ENCODE measurements at places on chromosomes 1 and 21.

GRCh38 chr1:118186026-118186425 is 998 bp upstream of the SPAG17 start:
- DNase-seq = no peak

DNA sequence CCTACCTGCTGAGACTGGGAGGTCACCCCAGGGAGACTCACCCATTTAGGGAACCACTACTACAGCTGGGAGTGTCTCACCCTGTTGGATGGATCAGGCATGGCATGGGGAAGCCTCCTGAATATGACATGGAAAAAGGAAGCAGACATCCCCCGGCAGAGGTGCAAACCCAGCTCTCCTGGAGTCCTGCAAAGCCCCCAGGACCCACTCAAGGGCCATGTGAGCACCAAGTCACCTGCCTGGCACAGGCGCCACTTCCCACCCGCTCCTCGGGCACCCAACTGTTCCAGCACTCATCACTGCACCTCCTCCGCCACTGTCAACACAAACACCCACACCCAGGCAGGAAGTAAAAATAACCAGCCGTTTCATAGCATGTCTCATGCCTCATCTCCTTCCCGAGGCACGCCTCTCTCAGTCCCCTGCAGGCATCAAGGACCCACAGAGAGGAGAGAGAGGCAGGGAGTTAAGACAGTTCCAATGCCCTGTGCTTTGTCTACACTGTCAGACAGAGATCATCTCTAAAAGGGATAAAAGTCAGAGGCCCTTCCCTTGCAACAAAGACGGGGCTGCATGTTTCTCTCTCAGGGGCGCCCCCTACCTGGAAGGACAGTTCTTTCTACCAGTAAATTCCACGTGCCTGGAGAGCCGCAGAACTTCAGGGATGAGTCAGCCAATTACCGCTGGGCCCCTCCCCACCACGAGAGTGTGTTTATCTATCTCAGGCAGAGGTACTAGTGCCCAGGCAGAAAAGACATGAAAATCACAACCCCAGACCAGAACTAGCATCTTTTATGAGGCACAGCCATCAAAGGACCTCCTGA is 150.1 kb upstream of the SOD1 start:
- peak; percentile 17 for DNase-seq

GRCh38 chr1:67142931-67143330 is 8.2 kb upstream of the C1orf141 start:
- no peak for DNase-seq

DNA sequence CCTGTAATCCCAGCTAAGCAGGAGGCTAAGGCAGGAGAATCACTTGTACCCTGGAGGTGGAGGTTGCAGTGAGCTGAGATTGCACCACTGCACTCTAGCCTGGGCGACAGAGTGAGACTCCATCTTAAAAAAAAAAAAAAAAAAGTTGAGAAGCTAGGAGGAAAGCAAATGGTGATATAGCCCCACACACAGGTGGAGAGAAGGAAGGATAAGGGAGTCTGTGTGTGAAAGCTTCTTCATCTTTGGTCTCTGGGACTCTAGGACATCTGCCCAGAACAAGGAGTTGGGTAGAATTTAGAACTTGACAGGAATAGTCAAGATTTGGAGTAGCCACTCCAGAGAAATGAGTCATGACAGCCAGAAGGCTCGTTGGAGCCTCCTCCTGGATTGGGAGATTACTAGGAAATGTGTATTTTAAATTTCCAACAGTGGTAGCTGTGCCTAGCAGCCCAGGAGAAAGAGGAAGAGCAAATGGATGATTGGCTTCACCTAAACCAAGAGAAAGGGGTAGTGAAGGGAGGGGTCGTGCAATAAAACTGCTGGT is 19.9 kb downstream of the NPL start:
- DNase-seq = no peak

DNA sequence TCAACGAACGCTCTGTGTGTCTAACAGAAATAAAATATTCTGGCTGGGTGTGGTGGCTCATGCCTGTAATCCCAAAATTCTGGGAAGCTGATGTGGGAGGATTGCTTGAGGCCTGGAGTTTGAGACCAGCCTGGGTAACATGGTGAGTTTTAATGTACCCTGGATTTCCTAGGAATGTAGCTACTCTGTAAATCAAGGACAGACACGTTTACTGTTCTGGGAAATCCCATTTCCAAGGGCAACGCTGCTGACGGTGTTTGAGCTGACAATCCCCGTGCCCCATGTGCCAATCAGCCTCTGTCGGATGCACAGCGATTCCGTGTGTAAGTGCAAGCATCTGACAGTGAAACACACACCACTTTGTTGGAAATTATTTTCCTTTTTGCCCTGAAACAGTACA is 8.0 kb downstream of the CORT start:
- DNase-seq = no peak

- DNase-seq = no peak
Measured at GRCh38 chr1:231408528-231409094, 13.5 kb downstream of the EGLN1 start.

DNA sequence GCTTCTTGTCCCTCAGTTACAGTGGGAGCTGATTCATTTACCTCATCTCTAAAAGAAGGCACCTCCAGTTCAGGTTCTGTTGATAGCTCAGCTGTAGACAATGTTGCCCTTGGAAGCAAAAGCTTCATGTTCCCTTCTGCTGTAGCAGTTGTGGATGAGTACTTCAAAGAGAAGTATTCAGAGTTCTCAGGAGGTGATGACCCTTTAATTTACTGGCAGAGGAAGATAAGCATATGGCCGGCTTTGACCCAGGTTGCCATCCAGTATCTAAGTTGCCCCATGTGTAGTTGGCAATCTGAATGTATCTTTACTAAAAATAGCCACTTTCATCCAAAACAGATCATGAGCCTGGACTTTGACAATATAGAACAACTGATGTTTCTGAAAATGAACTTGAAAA is 4.5 kb downstream of the ZBED6 start:
- no peak for DNase-seq

DNA sequence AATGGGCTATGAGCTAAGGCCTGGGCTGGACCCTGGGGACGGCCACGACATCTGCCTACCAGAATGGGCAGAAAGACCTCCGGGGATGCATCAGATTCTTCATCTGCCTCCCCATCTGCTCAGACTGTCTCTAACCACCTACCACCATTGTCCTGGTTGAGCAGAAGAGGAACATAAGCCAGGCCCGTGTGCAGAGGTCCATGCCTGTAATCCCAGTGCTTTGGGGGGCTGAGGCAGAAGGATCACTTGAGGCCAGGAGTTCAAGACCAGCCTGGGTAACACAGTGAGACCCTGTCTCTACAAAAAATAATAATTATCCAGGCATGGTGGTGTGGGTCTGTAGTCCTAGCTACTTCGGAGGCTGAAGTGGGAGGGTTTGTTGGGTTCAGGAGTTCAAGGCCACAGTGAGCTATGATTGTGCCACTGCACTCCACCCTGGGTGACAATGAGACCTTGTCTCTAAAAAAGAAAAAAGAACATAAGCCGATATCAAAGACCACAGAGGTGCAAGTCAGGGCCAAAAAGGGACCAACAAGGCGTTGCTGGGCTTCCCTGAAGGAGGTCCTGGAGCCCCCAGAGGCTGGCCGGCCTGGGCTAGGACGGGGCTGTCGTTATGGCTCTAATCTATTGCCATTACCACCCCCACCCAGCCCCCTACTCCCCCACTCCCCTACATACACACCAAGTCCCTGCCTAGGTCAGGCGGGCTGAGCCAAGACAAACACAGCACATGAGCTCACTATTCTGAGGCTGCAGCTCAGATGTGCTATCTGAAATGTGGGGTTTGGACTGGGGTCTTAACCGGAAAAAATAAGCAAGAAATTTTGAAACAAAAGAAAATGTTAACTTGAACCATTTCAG is 239.2 kb upstream of the RAB4A start:
- no peak for DNase-seq

GRCh38 chr1:17045634-17046333 is 8.0 kb downstream of the SDHB start:
- peak; percentile 33 for DNase-seq

- DNase-seq = no peak
Measured at GRCh38 chr1:241715435-241715834, 63.4 kb downstream of the WDR64 start.

- peak; percentile 79 for DNase-seq
Measured at GRCh38 chr1:150560576-150561253, 11.5 kb downstream of the ADAMTSL4 start.

DNA sequence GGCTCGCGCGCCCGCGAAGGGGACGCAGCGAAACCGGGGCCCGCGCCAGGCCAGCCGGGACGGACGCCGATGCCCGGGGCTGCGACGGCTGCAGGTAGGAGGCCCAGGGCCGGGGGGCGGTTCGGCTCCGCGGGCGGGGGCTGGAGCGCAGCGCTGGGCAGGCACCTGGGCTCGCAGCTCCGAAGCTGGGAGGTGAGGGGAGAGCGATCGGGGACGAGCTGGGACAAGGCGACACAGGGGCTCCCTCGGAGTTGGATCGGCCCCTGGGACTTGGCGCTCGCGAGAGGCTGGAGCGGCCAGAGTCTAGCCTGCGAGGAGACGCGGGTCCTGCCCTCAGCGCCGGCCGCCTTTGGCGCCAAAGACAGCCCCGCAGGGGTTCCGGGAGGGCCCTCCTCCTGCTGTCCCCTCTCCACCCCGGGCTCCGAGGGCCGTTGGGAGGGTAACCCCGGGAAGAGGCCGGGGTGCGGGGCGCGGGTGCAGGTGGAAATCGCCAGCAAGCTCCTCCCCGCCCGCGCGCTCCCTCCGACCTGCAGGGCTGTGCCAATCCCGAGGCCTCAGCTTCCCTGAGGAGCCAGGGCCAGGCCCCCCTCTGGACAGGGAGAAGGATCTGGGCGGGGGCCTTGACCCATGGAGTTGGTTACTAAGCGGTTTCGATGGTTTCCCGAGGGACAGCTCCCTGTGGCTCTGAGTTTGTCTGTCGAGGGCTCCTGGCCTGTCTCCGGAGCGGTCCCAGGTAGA is 401 bp downstream of the TP73 start:
- peak; percentile 66 for DNase-seq

- no peak for DNase-seq
Measured at GRCh38 chr1:28194326-28195035, 18.0 kb upstream of the PTAFR start.

- no peak for DNase-seq
Measured at GRCh38 chr1:77056525-77056924, 162.7 kb downstream of the PIGK start.

DNA sequence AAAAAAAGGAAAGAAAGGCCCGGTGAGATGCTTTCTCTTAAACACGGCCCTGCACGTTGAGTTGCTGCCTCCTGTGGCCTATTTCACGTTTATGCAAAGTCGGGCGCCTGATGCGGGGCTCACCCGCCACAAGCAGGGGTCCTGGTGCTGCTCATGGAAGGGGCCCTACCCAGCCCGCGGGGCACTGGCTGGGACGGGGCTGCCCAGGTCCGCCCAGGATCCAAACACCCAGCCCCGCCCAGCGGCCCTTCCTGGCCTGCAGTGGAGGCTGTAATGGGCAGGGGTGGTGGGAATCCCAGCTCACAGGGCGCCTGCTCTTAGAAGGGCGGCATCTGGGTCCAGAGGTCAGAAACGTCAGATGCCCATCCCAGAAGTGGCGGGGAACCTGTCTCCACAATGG is 1.6 kb downstream of the COL6A2 start:
- peak; percentile 46 for DNase-seq

- DNase-seq = no peak
Measured at GRCh38 chr1:240031009-240031408, 60.7 kb upstream of the FMN2 start.

- DNase-seq = no peak
Measured at GRCh38 chr1:167488786-167489185, 29.5 kb downstream of the CD247 start.

GRCh38 chr1:33460144-33460543 is 12.3 kb upstream of the ZSCAN20 start:
- DNase-seq = no peak

DNA sequence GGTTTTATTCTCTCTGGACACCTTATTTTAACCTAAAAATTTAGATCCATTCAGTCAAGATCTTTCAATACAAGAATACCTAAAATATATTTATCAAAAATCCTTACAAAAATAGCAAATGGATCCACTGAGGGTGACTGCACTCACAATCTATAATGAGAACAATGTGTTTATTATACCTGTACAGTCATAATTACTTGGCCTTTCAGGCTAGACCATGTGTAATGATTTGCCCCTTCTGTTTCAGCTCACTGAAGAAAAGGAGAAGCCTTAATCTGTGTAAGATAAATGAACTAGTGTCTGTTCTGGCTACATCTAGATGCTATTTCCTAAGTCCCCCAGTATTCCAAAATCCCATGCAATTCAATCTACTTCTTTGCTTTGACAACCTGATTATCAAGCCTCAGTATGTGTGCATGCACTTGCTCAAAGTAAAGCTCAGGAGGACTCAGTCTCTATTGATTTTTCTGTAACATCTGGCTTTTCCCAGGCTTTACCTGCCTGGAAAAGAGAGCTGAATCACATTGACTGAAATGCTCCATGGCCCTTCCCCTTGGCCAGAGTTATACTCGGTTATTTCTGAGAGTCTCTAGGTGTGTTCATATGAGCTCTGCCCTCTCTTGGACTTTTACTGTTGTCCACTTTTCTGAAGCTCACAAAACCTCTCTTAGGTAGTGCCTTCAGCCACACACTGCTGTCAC is 27.6 kb downstream of the CRP start:
- no peak for DNase-seq
